Stimulated activated CD8-positive, alpha-beta memory T cell treated with anti-CD3 and anti-CD28 coated beads, Interleukin-4, amount 100 ng/mL, for 24 hours (primary cell): ENCODE measurements at places on chromosomes 6 and 20.

DNA sequence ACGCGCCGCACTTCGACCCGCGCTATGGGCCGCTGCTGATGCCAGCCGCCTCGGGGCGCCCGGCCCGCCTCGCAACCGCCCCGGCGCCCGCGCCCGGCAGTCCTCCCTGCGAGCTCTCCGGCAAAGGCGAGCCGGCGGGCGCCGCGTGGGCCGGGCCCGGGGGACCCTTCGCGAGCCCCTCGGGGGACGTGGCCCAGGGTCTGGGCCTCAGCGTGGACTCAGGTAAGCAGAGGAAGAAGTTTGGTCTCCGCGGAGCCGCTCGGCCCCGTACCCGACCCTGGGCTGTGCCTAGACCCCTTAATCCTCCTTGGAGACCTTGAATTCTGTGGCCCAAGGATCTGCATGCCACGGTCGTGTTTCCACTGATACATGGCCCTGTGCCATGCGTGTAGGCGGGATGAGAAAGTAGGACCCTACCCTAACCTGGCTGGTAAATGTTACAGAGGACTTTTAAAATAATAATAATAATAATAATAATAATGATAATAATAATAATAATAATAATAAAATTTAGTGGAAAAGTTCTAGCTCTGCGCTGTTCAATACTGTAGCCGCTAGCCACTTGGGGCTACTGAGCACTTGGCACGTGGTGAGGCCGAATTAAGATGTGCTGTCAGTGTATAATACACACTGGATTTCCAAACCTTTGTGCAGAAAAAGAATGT, 5.6 kb downstream of the VGLL2 start:
- DNase-seq: no peak

DNA sequence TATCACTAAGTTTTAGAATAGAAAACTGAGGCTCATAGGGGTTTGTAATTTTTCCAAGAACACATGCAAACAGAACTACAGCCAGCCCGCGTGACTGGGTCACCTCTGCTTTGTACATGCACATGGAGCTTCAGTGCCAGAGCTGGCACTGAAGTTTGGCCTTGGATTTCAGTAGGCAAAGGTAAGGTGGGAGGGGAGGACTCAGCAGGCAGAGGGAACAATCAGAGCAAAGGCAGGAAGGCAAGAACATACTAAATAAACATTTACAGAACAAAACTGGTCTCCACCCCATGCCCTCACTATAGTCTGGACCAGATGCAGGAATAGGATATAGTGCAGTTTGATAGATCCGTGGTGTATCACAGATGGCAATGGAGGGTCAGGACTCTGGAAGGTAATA, 13.6 kb upstream of the ABRACL start:
- DNase-seq: no peak

GRCh38 chr6:154479351-154479769, 31.1 kb downstream of the CNKSR3 start:
- no peak for DNase-seq

GRCh38 chr6:83062225-83062624, 3.4 kb downstream of the UBE3D start:
- DNase-seq: no peak

DNA sequence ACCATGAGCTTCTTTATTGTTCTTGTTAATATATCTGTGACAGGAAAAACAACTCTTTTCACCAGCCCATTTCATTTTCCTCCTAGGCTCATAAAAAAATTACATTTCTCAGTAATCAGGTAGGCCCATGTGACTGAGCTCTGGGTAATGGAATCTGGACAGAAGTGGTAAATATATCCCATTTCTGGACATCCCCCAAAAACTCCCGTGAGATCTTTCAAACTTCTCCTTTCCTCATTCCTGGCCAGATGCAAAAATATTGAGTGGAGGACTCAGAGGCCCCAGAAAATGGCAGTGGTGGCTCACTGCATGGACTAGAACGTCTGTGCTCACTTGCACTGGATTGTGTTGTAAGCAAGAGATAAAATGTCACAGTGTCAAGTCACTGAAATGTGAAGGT, 3.8 kb upstream of the CHD6 start:
- DNase-seq: no peak

DNA sequence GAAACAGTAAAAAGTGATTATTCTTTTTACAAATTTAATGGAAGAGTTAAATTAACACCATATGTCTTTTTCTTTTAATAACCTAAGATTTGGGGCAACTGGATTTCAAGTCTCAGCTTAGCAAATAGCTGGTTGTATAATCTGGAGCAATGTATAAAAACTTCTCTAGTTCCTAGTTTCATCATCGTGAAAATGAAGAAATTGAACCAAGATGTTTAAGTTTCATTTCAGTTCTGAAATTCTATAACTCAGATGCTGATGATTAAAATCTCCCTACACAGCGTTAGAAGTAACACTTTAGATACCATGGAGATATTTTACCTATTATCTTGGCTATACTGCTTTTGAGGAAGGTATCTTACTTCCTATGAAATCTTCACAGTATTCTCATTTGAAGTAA, 252.0 kb downstream of the KIF16B start:
- no peak for DNase-seq

DNA sequence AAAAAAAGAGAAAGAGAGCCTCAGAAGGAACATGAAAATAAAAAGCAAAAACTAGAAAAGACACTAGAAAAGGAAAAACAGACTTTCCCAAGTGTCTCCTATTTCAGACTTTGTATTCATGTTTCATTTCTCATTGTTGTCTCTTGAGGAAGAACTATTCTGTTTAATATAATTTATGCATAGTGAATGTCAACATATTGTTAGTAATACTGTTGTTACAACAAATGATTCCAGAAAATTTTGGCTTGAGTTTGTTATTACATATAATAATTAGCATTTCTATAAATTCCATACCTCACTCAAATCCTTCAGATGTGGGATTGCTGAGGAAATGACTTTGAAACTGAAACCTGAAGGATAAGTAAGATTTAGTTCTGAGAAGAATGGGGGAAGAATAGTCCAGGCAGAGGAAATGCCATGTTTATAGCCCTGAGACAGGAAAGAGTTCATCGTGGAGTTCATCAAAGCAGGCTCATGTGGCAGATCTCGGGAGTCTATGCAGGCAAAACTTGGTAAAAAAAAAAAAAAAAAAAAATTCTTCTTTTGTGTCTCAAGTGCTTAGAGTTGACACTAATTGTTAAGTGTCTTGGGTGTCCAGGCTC, 53.1 kb upstream of the EIF2S2 start:
- no peak for DNase-seq

GRCh38 chr6:97316978-97317377, 34.0 kb upstream of the MMS22L start:
- DNase-seq: no peak

GRCh38 chr6:105921781-105922180, 164.4 kb upstream of the PRDM1 start:
- DNase-seq: no peak

DNA sequence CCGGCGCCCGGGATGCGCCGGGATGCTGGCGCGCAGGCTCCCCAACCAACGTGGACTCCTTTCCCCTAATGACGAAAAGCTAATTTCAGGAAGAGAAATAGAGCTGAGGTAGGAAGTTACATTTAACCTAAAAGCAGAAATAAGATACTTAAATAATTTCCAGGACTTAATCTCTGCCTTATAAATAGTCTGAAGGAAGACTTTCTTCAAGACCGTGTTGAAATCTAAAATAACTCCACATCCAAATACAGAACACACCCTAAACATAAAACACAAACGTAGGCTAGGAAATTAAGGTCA, 1.3 kb downstream of the ASF1A start:
- no peak for DNase-seq

GRCh38 chr6:53439556-53439955, 90.8 kb upstream of the ELOVL5 start:
- DNase-seq: no peak

- DNase-seq: no peak
Measured at GRCh38 chr6:5557506-5557905, 296.2 kb downstream of the FARS2 start.

DNA sequence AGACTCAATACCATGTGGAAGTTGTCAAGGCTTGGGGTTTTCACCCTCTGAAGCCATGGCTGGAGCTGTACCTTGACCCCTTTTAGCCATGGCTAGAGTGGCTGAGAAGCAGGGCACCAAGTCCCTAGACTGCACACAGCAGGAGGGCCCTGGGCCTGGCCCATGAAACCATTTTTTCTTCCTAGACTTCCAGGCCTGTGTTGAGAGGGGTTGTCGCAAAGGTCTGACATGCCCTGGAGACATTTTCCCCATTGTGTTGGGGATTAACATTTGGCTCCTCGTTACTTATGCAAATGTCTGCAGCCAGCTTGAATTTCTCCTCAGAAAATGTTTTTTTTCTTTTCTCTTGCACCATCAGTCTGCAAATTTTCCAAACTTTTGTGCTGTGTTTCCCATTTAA, 196.4 kb downstream of the SLC16A10 start:
- no peak for DNase-seq

DNA sequence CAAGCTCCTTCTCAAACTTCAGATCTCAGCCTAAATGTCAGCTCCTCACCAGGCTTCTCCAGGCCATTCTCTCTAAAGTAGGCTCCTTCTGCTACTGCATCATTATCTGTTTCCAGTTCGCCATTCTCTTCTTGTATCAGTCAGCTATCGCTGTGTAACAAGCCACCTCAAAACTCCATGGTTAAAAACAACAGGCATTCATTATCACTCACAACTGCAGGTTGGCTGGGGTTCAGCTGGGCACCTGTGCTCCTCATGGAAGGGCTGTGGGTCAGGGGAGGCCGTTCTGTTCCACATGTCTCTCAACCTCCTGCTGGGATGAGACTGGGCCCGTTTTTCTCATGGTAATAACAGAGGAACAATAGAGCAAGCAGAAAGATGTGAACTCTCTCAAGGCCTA, 28.7 kb downstream of the PRND start:
- DNase-seq: no peak

- no peak for DNase-seq
Measured at GRCh38 chr6:153618371-153619322, 420.4 kb upstream of the OPRM1 start.

- DNase-seq: no peak
Measured at GRCh38 chr6:12148317-12148801, 136.2 kb downstream of the HIVEP1 start.

- DNase-seq: peak; percentile 33
Measured at GRCh38 chr6:35496841-35497570, at the start of gene TEAD3. Gene TEAD3, minus strand, starts transcription at chr6:35497079.

- DNase-seq: no peak
Measured at GRCh38 chr20:47531458-47531857, 29.8 kb downstream of the NCOA3 start.

DNA sequence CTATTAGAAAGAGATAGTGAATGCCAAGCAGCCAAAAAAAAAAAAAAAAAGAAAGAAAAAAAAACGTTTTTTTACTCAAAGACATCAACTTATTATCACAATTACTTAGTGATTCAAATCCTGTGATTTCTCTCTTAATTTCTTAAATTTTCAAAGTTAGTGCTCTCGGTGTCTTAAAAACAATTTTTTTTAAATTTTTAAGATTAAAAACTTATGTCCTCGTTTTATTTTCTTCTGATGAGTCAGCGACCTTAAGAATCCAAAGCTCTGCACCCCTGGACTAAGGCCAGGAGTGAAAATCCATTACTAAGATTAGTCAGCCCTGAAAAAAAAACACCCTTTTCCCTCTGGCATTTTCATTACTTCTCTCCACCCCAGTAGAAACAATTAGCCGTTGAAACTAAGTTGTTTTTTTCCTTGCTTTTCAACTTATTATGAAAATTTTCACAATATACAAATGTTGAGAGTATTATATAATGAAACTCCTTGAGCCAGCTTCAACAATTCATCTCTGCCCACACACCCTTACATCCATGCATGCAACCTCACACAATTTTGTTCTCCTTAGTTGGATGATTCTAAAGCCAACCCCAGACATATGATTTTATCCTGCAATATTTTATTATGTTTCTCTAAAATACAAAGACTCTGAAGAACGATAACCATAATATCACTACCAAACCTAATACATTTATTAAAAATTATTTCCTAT, 85.6 kb upstream of the CARMIL1 start:
- DNase-seq: no peak

DNA sequence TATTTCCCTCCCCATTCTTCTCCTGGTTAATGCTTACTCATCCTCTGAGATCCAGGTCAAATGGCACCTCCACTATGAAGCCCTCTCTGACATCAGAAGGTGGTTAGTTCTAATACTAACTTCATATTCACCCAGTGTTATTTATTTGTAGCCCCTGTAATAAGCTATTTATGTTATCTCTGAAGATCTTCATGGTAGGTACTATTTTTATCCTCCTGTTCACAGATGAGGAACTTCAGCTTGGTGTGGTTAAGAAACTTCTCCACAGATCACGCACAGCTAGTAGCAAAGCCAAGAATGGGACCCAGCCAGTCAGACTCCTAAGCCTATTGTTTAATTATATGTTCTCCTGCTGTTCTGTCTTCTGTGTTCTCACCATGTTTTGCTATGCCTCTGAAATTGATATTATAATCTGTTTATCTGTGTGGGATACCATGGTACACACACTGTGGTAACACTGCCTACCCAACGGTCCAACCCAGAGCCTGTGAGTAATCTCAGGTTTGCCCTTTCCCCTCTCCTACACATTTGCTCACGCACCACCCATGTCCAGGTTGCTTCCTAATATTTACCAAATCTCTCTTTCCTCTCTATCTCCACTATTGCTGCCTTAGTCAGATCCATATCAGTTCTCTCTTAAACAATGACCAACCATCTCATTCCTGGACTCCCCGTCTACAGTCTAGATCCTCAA, 98.4 kb downstream of the IPCEF1 start:
- DNase-seq: no peak

GRCh38 chr20:51562332-51563173, 20.0 kb upstream of the NFATC2 start:
- DNase-seq: no peak

- peak; percentile 78 for DNase-seq
Measured at GRCh38 chr6:3157131-3157933, at the start of gene TUBB2A. Gene TUBB2A, minus strand, starts transcription at chr6:3157544. Its CDS starts 81 bp downstream, at chr6:3157463.

GRCh38 chr6:113719545-113719944, 137.6 kb upstream of the MARCKS start:
- no peak for DNase-seq

DNA sequence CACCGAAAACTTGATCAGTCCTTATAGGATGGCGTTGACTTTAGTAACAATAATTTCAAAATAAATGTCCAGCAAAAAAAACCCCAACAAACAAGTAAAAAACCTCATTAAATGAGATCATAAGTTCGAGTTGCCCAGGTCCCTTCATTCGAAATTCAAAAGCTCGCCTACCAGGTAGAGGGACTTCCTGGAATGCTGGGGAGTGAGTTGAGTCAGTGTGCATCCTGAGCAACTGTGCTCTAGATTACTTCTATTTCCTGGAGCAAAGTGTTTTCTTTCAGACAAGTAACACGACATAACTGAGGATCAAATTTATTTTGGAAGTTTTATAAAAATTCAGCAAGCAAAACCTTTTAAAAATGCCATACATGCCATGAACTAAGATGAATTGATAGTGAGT, 511.9 kb upstream of the CITED2 start:
- DNase-seq: no peak
